Jurkat, Clone E6-1 (cell line): ENCODE measurements at places on chromosomes 1 and 21.

GRCh38 chr21:37244501-37245095 is 22.5 kb downstream of the VPS26C start:
- DNase-seq = no peak

DNA sequence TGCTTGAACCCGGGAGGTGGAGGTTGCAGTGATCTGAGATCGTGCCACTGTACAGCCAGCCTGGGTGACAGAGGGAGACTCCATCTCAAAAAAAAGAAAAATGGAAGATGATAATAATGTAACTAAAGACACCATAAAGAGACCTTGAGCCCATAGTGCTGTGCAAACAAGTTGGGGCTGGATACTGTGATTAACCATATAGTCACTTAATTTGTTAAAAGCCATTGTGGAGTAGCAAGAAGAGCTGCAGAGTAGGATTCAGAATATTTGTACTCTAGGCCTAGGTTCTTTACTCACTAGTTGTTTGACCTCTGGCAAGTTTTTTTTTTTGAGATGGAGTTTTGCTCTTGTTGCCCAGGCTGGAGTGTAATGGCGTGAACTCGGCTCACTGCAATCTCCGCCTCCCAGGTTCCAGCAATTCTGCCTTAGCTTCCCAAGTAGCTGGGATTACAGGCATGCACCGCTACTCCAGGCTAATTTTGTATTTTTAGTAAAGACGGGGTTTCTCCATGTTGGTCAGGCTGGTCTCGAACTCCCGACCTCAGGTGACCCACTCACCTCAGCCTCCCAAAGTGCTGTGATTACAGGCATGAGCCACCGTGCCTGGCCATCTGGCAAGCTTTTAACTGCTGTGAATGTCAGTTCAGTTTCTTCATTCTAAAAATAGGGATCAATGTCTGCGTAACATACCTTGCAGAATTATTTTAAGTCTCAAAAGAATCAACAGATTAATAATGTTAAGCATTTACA is 12.8 kb downstream of the CAP1 start:
- no peak for DNase-seq

GRCh38 chr1:20430355-20431175 is 55.4 kb downstream of the CAMK2N1 start:
- DNase-seq = peak; percentile 20

- DNase-seq = no peak
These were observed 8.9 kb downstream of the PTGS2 start for GRCh38 chr1:186671136-186671825.

- DNase-seq = no peak
These were observed 12.3 kb upstream of the ADAM30 start for GRCh38 chr1:119908661-119909060.

DNA sequence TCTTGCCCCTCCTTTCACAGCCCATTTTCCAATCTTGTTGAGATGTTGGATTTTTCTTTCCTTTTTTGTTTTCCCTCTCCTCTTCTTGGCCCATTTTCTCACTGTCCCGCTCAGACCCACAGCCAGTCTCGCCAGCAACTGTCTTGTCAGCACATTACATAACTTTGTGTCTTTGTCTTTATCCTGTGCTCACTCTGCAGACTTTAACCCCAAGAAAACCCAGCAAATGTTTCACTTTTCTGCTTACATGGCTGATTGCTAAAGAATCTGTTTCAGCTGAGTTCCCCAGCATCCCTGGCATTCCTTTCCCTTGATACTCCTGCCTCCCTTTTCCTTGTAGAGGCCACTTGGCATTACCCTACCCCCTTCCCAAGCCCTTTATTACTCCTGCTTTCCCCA is 74.6 kb downstream of the ZNF648 start:
- DNase-seq = no peak

- no peak for DNase-seq
These were observed 125.1 kb downstream of the CYYR1 start for GRCh38 chr21:26447932-26448475.

GRCh38 chr1:160541622-160542302 is 18.7 kb upstream of the SLAMF6 start:
- DNase-seq = no peak

DNA sequence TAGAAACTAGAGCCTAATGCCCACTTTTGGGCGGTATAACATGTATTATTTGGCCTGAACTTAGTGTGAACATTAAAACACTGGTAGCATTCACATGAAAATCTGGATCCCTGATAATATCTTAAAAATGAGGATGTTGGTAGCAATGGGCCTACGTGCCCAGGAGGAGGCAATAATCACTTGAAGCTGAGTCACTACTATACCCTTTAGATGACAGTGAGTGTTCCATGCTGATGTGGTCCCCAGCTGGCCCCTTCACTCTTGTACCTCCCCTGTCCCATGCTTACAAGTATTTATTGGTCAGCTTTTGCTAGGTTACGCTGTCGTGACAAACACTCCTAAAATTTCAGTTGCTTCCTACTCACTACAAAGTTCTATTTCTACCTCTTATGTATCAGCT is 23.0 kb upstream of the POU2F1 start:
- DNase-seq = no peak

- no peak for DNase-seq
These were observed 59.5 kb downstream of the CDK18 start for GRCh38 chr1:205563927-205564441.

DNA sequence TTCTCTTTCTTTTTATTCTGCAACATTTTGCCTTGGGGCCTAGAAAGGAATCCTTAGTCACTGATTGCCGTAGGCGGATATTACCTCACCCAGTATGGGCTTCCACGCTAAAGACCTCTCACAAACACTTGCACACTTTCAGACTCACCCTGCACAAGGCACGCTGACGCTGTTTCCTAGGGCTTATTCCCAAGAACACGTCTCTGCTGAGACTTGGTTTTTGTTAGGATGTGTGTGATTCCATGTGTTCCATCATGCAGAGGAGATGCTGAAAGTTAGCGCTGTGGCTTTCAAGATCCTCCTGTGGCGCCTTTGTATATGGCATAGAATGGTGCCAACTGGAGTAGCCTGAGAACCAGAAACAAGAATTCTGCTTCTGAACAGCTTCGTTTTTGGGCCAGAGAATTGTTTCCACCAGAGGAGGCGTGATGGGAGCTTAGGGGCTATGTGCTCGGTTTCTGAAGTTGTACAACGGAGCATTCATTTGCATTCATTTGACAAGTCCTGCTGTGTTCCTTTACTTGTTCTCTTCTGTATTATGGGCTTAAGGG is 297.0 kb downstream of the DISC1 start:
- DNase-seq = no peak

- DNase-seq = no peak
These were observed 62.1 kb upstream of the S1PR1 start for GRCh38 chr1:101174722-101175121.

- DNase-seq = no peak
These were observed 85.1 kb downstream of the ZZZ3 start for GRCh38 chr1:77597310-77597709.

GRCh38 chr21:36250423-36251075 is 69.4 kb upstream of the MORC3 start:
- no peak for DNase-seq
